NCI-H1048 (cell line): ENCODE measurements at places on chromosomes 2 and 18.

GRCh38 chr2:98027538-98027937, 31.8 kb upstream of the TMEM131 start:
- no peak for DNase-seq

GRCh38 chr2:37361216-37361815, 16.9 kb downstream of the QPCT start:
- DNase-seq = no peak

DNA sequence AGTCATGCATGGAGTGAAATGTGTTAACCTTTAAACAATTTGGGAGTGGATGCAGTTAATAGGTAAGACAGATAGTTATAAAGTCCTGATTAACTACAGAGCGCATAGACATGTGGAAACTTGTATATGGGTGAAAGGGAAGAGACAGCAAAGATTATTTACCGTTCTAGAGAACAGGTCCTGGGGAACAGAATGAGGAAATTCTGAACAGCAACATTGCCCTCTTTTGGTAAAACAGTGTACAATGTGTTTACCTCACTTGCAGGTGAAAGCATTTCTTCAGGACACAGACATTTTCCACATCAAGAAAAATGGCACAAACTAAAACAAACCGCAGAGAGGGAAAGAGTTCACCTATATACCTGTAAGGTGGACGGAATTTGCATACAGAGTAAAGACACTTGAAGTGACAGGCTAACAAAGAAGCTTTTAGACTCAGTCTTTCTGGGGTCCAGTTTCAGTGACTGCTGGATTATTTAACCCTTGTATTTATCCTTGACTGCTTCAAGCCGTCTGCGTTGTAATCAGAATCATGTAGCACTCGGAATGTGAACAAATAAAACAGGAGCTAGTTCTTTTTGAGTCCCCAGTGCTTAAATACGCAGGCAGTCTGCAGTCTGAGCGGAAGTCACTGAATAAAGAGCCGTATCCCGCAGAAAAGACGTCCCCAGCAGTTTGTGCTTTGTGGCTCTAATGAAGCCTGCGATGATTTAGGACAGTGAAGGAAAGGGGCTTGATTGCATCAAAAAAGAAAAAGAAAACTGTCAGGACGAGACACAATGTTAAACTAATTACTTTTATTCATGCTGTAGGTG, 364.8 kb upstream of the GALNT5 start:
- DNase-seq = peak; percentile 38

- DNase-seq = no peak
Measured at GRCh38 chr2:58313926-58314325, 72.8 kb upstream of the FANCL start.

- no peak for DNase-seq
Measured at GRCh38 chr2:119525614-119526013, 1.3 kb upstream of the SCTR start.
